ENCODE measurements at places on chromosomes 6 and 20.
A peak's percentile ranks its signal among the peaks of the same experiment; 100 is the strongest.

- H3K36me3 ChIP-seq: no peaks in the 10 kb centered on the region
- DNase-seq: peak; percentile 57
- H3K27me3 ChIP-seq: no peaks in the 10 kb centered on the region
- peak overlapping the region; percentile 53 for H3K27ac ChIP-seq
- H3K4me3 ChIP-seq: no peak overlapping the region
- H3K4me1 ChIP-seq: peaks cover 12% of the 10 kb centered on the region
These were observed 267.2 kb upstream of the SULF2 start for GRCh38 chr20:48052475-48052835.

DNA sequence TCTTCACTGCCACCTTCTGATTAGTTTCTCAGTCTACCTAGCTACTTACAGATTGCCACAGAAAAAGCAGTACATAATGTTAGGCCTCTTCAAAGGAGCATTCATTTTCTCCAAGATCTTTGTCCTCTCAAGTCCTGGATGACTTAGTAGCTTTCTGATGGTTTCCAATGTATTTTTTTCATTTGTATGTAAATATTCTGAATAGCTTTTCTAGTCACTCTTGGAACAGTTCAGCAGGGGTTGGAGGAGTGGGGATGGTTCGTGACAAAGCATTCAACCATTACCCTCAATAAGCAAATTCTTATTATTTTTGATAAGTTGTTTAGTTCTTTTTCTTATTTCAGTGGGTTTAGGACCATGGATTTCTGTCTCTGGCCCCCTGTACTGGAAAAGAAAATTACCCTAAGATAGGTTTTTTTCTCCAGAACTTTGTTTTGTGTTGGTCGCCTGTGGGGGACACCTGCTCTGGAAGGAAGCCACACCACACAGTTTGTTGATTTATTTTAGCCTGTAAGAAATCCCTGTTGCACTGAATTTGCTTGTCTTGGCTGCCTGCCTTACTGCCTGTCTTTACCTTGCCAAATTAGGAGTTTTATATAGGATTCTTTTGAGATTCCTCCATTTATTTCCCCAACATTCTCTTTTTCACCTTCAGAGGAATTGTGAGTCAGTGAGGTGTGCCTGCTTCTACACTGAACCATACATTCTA is 247.9 kb downstream of the RFPL4B start:
- no peaks in the 10 kb centered on the region for H3K27me3 ChIP-seq
- H3K27ac ChIP-seq: no peak overlapping the region
- DNase-seq: no peak
- 0 out of 2 replicates have a peak, but pooled peaks cover 3% of the 10 kb centered on the region for H3K4me1 ChIP-seq

- H3K27me3 ChIP-seq: no peaks in the 10 kb centered on the region
- no peak overlapping the region for H3K4me3 ChIP-seq
- no peaks in the 10 kb centered on the region for H3K4me1 ChIP-seq
- H3K36me3 ChIP-seq: no peaks in the 10 kb centered on the region
- no peak overlapping the region for H3K27ac ChIP-seq
- no peak for DNase-seq
These were observed 20.0 kb downstream of the SUN5 start for GRCh38 chr20:32984196-32984595.

DNA sequence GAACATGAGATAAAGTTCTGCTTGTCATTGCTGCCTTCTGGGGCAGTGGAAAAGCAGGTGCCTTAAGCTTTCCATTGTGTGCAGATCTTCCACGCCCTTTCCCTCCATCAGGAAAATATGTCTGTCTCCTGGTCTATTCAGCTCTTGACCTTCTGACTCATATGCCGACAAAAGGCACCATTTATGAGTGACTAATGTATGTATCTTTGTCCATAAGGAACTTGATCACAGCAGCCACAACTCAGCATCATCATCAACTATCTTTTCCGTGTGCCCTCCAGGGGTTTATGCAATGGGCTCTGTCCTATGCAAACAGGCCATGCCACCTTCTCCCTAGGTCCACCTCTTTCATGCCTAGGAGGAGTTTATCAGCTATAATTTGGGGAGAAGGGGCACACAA is 102.7 kb upstream of the QKI start:
- no peaks in the 10 kb centered on the region for H3K27me3 ChIP-seq
- H3K27ac ChIP-seq: no peak overlapping the region
- no peak for DNase-seq
- no peaks in the 10 kb centered on the region for H3K4me1 ChIP-seq
- H3K4me3 ChIP-seq: no peak overlapping the region
- H3K36me3 ChIP-seq: no peaks in the 10 kb centered on the region

DNA sequence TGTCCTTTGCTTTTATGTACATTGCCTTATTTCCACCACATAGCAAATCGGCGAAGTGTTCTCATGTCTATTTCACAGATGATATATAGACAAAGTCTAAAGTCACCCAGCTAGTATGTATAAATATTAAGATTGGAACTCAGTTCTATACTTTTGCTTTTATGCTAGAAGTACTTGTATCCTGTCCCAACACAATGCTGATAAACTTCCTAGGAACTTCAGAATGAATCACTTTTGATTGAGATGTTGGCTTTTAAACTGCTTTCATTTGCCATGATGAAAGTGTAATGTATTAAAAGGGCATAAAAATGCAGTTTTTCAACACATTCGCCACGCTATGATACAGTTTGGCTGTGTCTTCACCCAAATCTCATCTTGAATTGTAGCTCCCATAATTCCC is 50.8 kb downstream of the GCLC start:
- no peak overlapping the region for H3K27ac ChIP-seq
- H3K36me3 ChIP-seq: peaks cover 9% of the 10 kb centered on the region
- no peak overlapping the region for H3K4me3 ChIP-seq

DNA sequence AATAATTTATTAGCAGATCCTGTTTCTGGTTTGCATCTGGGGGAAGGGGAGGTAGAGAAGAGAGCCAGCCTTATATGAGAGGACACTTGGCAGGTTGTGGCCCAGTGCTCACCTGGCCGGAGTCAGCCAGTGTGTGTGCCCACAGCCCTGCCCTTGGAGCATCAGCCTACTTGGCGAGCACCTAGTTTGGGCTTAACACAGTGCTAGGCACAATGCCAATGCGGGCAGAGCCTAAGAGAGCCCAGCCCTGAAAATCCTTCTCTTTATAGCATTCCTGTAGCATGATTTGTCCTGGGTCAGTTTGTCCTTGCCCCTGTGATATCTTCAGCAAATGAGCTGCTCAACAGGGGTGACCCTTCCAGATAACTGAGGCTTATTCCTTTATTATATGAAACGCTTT is 73.0 kb downstream of the SLX4IP start:
- DNase-seq: no peak
- H3K4me3 ChIP-seq: no peak overlapping the region
- H3K27ac ChIP-seq: peak overlapping the region; percentile 77
- H3K4me1 ChIP-seq: peaks cover 32% of the 10 kb centered on the region
- H3K36me3 ChIP-seq: no peaks in the 10 kb centered on the region

- DNase-seq: no peak
- H3K27ac ChIP-seq: no peak overlapping the region
- no peaks in the 10 kb centered on the region for H3K4me1 ChIP-seq
- no peak overlapping the region for H3K4me3 ChIP-seq
These were observed 193.4 kb downstream of the BACH2 start for GRCh38 chr6:90103056-90103800.

DNA sequence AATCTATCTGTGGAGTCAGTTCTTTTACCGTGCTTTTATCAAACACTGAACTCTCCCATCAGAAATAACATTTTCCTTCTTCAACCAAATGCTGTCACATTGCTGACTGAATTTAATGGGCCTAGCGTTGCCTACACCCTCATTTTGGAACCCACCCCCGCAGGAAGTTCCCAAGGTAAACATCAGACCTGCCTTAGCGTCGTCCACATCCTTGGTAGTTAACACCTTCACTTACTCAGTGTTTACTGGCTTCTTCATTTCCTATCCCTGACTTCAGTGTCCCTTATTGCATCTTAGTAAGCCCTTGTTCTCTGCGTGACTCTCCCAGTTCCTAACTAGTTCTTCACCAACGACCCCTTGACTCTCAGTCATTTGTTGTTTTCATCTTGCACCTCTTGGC is 491.4 kb upstream of the SOX4 start:
- no peaks in the 10 kb centered on the region for H3K27me3 ChIP-seq
- H3K36me3 ChIP-seq: no peaks in the 10 kb centered on the region
- H3K27ac ChIP-seq: no peak overlapping the region

- H3K27me3 ChIP-seq: no peaks in the 10 kb centered on the region
- no peak overlapping the region for H3K4me3 ChIP-seq
These were observed 10.9 kb upstream of the BMP5 start for GRCh38 chr6:55886185-55886836.

GRCh38 chr6:127277878-127278843 is 11.5 kb downstream of the RNF146 start:
- no peak overlapping the region for H3K4me3 ChIP-seq
- no peak overlapping the region for H3K27ac ChIP-seq
- peaks cover 35% of the 10 kb centered on the region for H3K36me3 ChIP-seq
- DNase-seq: no peak

GRCh38 chr6:160795721-160796120 is 93.7 kb downstream of the PLG start:
- H3K4me3 ChIP-seq: no peak overlapping the region
- DNase-seq: no peak
- no peaks in the 10 kb centered on the region for H3K4me1 ChIP-seq
- no peaks in the 10 kb centered on the region for H3K27me3 ChIP-seq
- no peak overlapping the region for H3K27ac ChIP-seq

- no peaks in the 10 kb centered on the region for H3K36me3 ChIP-seq
- H3K27ac ChIP-seq: no peak overlapping the region
- no peaks in the 10 kb centered on the region for H3K4me1 ChIP-seq
- H3K4me3 ChIP-seq: no peak overlapping the region
- H3K27me3 ChIP-seq: no peaks in the 10 kb centered on the region
- no peak for DNase-seq
These were observed 315.4 kb upstream of the SASH1 start for GRCh38 chr6:148027201-148027600.

DNA sequence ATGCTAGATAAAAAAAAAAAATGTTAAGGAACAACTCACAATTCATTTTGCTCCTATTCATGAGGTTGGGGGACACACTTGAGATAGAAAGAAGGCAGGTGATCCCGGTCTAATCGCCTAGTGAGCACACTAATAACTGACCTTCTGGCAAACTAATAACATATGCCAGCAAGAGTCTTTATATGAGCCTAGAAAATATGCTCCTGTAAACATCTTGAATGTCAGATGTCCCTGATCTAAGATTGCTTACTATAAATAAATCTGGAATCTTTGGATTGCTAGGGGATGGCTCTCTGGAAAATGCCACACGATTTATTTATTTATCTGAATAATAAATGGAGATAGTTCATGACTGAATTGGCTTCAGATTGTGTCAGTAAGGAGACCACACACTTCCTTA is 821.9 kb downstream of the GRIK2 start:
- H3K36me3 ChIP-seq: no peaks in the 10 kb centered on the region
- H3K27ac ChIP-seq: no peak overlapping the region
- H3K27me3 ChIP-seq: no peaks in the 10 kb centered on the region
- no peak overlapping the region for H3K4me3 ChIP-seq
- no peaks in the 10 kb centered on the region for H3K4me1 ChIP-seq

GRCh38 chr6:149176971-149177667 is 140.4 kb upstream of the TAB2 start:
- H3K27ac ChIP-seq: no peak overlapping the region
- no peak for DNase-seq
- no peaks in the 10 kb centered on the region for H3K4me1 ChIP-seq
- no peaks in the 10 kb centered on the region for H3K27me3 ChIP-seq
- H3K4me3 ChIP-seq: no peak overlapping the region

GRCh38 chr6:41757931-41758640 is 10.9 kb upstream of the PGC start:
- H3K36me3 ChIP-seq: no peaks in the 10 kb centered on the region
- H3K4me3 ChIP-seq: no peak overlapping the region
- no peaks in the 10 kb centered on the region for H3K27me3 ChIP-seq
- no peak for DNase-seq

- H3K36me3 ChIP-seq: no peaks in the 10 kb centered on the region
- no peak for DNase-seq
- no peak overlapping the region for H3K4me3 ChIP-seq
- no peaks in the 10 kb centered on the region for H3K4me1 ChIP-seq
- H3K27me3 ChIP-seq: no peaks in the 10 kb centered on the region
These were observed 42.9 kb downstream of the PHACTR3 start for GRCh38 chr20:59647271-59647670.

DNA sequence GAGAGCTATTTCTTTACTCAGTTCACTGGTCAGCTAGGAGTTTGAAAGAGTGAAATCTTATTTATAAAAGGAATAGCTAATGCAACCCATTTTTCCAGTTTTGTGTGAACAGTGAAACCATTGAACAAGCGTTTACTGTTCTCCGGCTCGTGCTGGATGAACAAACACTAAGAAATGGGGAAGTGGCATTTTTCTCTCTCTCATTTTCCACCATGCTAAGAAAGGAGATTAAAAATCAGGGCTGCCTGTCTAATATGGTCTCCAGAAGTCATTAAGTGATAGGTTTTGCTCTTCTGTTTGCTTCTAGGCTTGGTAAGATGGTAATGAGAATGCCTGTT is 774 bp upstream of the SFT2D1 start:
- 0 out of 2 replicates have a peak, but pooled peaks cover 4% of the 10 kb centered on the region for H3K4me1 ChIP-seq
- H3K36me3 ChIP-seq: no peaks in the 10 kb centered on the region
- H3K4me3 ChIP-seq: peak overlapping the region; percentile 88
- no peak overlapping the region for H3K27ac ChIP-seq
- DNase-seq: no peak
- H3K27me3 ChIP-seq: no peaks in the 10 kb centered on the region

DNA sequence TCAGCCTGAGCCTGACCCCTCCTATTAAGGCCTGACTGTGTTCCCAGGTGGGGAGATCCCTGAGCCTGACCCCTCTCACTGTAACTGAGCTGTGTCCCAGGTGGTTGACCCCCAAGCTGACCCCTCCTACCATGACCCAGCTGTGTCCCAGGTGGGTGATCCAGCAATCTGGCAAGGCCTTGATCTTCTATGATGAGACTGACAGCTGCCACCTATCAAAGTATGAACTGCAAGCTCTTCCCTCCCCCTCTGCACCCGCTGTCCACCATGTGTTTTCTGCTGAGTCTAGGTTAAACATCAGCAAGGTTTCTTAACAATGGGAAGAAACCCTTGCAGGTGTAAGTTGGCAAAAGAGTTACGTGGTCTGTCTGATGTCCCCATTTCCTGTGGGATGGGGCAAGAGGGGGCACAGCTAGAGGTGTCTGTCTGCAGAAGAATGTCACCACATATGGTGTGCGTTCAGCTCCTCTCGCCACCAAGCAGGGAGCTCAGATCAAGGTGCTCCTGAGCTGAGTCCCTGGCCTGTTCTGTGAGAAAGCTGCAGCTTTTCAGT is 5.9 kb downstream of the PXDC1 start:
- peaks cover 32% of the 10 kb centered on the region for H3K4me1 ChIP-seq
- no peak for DNase-seq
- H3K4me3 ChIP-seq: no peak overlapping the region
- H3K27me3 ChIP-seq: no peaks in the 10 kb centered on the region
